Panc1 (cell line): ENCODE measurements at places on chromosomes 2 and 18.

- no peak for DNase-seq
Observed at GRCh38 chr2:88903749-88904353, 212.4 kb downstream of the RPIA start.

DNA sequence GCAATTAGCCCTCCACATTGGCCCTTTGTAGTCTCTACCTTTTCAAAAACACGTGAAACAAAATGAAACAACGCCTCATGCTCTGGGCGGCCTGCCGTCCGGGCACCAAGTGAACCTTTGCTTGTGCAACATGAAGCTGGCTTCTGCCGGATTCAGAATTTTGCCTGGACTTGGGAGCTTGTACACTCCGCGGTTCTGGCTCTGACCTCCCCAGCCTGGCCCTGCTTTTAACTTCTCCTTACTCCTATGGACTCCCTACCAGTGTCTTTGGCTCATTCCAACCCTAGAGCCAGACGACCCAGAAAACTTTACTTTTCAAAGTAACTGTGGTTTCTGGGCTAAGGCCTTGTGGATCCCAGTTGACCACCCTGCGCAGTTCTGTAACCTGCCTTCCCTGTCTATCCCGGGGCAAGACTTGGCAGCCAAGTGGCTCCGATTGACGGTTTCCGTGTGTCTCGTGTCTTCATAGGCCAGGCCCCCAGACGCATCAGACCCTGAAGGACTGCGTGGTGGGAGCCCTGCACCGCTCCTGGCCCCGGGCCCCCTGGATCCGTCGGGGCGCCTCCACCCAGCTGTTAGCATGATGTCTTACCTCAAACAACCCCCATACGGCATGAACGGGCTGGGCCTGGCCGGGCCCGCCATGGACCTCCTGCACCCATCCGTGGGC lies 1.9 kb downstream of the OTX1 start:
- DNase-seq: no peak

DNA sequence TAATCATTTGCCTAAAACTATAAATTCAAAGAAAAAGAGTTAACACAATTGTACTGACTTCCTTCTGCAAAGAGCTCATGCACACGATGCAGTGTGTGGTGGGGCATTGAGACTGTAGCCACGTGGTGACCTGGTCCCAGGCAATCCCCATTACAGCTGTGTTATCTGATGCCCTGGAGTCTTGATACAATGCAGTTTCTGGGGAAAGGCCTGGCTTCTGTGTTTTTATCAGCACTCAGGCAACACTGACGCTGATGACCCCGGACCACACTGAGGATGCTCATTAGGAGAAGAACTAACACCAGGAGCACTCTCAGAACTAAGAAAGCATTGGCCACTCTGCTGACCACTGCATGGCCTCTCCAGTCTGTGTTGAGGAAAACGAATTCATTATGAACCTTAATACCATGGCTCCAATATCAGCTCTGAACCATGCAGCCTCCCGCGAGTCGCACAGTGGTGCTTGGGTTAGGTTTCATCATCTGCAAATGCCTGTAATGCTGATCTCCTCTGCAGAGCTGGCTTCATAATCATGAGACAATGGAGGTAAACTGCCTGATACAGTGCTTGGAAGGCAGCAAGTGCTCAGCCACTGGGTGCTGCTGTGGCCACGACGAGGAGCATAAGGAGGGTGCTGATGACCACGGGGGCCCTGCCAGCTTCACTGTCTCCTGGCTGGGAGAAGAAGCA lies 218.5 kb downstream of the MYT1L start:
- no peak for DNase-seq

- no peak for DNase-seq
Observed at GRCh38 chr2:140589696-140590095, 1541.1 kb downstream of the LRP1B start.

- no peak for DNase-seq
Observed at GRCh38 chr18:55475916-55476315, 112.1 kb downstream of the TCF4 start.

DNA sequence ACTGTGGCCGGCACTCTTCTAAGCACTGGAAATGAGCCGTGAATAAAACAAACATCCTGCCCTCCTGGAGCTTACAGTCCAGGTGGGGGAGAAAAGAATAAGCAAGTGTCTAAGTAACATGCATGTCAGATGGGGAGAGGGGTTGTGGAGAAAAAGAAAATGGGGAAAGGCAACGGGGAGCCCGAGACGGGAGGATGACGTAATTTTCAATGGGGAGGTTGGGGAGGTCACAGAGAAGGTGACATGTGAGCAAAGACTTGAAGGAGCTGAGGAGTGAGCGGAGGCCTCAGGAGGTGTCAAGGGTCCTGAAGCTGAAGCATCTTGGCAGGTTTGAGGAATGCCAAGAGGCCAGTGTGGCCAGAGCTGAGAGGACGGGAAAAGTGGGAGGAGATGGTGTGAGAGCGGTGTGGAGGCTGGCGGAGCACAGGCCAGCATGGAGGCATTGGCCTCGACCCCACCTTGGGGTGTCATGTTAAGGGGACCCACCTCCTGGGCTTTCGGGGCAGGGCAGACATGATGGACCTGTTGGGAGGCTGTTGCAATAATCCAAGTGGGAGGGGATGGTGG lies 15.0 kb upstream of the NTSR2 start:
- no peak for DNase-seq

GRCh38 chr2:206217743-206218142 lies 56.7 kb upstream of the ZDBF2 start:
- no peak for DNase-seq

- no peak for DNase-seq
Observed at GRCh38 chr2:47007826-47008225, 92.2 kb upstream of the MCFD2 start.

DNA sequence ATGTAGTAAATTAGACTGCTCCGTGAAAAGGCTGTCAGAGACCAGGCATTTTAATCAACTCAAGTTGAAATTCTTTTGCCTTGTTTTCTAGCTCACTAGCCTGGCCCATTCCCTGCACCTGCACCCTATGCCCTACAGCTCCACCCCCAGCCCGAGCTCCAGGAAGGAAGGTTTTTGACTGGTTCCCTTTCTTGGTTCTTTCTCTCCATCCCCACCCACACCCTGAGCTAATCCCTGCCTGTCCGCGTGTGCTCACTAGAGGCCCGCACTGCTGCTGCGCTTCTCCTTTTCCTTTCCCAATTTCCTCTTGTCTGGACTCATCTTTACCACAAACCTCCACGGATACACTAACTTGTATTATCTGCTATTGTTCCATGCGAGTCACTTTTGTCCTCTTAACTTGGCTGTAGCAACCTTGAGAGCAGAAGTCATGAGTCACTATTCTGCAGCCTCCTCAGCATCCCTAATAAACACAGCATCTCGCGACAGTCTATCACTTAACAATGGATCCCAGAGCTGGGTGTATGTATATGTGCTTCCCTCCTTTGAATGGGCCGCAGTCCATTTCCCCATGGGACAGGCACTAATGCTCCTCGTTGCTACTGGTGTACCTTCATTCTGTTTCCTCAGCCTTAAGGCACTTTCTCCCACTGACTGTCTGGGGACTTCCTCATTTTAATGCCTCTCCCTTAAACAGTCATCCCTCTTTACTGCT lies 36.5 kb downstream of the COLEC12 start:
- DNase-seq: no peak

GRCh38 chr2:3730646-3731045 lies 27.3 kb downstream of the DCDC2C start:
- DNase-seq: no peak

GRCh38 chr18:31931163-31931885 lies 11.6 kb downstream of the TRAPPC8 start:
- no peak for DNase-seq

- DNase-seq: no peak
Observed at GRCh38 chr2:6168485-6168884, 476.3 kb downstream of the SOX11 start.

DNA sequence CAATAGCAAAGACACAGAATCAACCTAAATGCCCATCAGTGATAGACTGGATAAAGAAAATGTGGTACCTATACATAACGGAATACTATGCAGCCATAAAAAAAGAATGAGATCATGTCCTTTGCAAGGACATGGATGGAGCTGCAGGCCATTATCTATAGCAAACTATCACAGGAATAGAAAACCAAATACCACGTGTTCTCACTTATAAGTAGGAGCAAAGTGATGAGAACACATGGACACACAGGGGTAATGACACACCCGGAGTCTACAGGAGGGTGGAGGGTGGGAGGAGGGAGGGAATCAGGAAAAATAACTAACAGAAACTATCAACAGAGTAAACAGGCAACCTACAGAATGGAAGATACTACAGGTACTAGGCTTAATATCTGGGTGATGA lies 46.6 kb upstream of the MAL start:
- no peak for DNase-seq

- no peak for DNase-seq
Observed at GRCh38 chr2:85353876-85354285, 447 bp downstream of the RETSAT start.

- no peak for DNase-seq
Observed at GRCh38 chr2:117195381-117195780, 619.1 kb upstream of the DDX18 start.

DNA sequence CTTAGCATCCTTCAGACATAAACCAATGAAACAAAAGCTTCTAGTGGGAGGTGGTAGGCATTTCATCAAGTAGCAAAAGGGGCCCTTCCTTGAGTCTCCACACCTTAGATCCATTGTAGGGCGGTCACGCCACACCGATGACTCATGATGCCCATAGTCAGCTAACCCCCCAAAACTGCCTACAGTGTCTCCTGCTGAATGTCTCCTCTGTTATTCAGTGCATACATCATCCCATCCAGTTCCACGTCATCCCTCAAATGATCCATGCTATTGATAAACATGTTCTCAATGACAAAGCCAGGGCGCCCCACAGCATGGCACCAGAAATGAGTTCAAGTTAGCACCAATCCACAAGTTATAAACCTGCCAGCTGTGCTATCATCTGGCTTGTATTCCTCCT lies 57.4 kb upstream of the ACKR3 start:
- DNase-seq: no peak

- no peak for DNase-seq
Observed at GRCh38 chr2:223590964-223591363, 11.2 kb downstream of the SCG2 start.

GRCh38 chr18:3367491-3368091 lies 82.4 kb upstream of the TGIF1 start:
- no peak for DNase-seq

- DNase-seq: no peak
Observed at GRCh38 chr2:222912776-222913175, 51.9 kb downstream of the ACSL3 start.
